Occipital lobe (tissue), 3 donors: ENCODE measurements at places on chromosomes 11 and 22.

- DNase-seq: no peak
Measured at GRCh38 chr22:43293655-43294392, 49.3 kb downstream of the SCUBE1 start.

- no peak for DNase-seq
Measured at GRCh38 chr11:2540223-2540991, 95.6 kb downstream of the KCNQ1 start.

- no peak for DNase-seq
Measured at GRCh38 chr22:37018815-37019308, 385 bp downstream of the TST start.

DNA sequence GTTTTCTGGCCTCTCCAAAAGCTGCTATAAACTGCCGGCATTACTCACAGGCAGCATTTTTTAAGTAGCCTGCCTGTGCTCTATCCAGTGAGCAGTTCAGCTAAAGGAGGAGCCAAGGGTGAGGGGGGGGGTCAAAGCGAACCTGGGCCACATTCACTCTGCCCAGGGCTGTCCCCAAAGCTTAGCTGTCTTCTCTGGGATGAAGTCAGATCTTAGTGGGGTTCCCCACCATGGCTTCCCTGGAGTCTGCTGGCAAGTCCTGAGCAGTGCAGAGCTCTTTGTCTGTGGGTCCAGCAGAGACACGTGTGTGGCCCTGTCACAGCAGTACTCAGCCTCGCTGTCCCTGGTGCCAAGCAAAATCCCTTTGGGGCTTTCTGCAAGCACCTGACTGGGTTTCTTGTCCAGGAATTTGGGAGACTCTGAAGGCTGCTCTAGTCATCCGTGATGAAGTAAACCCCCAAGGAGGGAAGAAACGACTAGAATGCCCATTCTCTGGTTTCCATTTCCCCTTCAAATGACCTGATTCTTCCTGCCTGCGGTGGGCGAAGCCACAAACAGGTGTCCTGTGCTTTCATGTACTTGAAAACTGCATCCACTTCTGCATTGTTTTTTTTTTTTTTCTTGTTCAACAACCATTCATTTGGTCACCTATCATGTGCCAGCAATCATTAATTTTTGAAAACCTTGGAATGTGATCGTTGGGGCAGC is 2.6 kb downstream of the KCNJ5 start:
- DNase-seq: no peak

DNA sequence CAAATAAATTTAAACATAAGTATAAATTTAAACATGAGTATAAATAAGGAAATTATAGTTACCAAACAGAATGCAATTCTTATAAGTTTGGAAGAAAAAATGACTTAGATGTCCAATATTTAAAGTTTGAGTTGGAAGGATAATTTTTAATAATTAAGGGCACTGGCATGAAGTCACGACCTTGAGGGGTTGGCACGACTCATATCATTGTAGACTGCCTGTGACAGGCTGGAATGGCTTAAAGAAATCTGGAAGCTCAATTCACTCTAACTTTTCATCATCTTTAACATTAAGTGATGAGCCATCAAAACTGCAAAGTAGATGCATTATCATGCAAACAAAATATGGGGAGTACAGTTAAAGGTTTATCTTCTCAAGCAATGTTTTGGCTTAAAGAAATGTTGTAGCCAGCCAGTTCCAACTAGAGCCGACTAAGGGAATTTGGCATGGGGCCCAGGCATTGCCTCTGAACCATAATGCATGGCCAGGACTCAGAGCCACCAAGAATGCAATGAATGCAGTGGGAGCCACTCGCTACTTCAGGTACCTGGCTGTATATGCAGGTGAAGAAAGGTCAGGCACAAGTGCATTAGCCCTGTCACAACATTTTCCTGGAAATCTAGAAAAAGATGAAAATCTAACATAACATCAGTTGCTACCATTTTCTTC is 33.4 kb downstream of the PGR start:
- DNase-seq: no peak

DNA sequence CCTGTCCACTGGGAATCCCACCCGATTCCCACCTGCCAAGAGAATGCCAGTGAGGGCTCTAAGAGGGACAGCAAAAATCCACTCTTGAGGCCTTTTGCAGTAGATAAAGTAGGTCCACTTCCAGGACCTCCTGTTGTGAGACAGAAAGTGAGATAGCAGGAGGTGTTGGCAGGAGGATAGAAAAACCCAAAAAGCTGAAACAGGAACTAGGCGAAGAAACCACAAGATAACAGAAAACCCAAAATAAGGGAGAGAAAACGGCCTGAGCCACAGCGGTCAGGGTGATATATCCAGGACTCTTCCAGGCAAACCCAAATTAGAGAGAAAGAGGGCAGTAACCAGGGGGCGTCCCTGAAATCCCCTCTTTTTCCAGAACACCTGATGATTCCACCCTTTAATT is 79.7 kb upstream of the LINC01488 start:
- no peak for DNase-seq

DNA sequence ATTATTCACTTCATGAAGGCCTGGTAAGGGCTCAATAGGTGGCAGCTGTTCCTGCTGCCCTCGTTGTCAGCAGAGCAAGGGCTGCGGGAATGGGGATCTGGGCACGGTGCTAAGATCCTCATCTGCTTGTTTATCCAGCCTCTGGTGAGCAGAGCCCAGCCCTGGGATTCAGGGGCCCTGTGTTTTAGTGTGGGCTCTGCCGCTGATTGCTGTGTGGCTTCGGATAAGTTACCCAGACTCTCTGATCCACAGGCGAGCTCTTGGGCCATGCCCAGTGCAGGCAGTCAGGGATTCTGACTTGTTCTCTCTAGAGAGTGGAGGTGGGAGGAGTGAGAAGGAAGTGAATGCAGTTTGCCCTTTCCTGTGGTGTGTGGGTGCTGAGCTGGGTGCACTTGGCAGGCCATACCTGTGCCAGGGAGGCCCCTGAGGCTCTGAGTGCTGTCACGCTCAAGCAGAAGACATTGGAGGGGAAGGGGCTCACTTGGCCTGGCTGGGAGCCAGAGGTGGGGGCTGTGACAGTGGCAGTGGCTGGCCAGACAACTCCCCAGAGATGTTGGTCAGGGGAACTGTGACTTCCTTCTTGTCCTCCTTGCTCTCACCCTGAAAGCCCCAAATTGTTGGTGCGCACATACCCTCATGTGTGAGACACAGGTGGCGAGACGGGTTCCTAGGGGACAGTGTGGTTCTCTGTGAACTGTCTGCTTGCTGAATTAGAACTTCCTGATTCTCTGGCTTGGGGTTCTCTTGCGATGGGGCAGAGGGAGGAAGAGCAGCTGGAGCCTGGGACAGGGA is 43.7 kb downstream of the CD82 start:
- no peak for DNase-seq

DNA sequence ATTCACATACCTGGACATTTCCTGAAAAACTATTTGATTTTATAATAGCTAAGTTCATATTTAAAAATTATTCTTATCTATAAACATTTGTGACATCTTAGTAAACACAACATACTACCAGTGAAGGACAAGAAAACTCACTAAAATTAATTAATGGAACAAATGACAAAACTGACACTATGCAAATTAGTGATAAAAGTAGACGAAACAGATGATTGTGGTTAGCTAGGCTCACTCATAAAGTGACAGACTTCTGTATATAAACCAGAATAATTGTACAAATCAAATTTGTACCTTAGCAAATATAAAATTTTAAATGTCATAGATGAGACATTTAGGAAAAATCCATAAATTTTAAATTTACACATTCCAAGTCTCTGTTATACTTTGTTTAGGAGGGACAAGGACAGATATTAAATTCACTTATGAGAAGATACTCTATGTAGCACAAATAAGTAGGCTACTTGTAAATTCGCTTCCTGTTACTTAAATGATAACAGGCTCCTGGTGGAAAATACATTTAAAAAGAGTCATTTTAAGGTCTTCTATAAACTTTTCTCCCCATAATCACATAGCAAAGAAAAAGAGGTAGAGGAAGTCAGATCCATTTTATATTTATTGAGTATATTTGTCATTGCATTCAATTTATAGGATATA is 81.2 kb downstream of the KIF18A start:
- DNase-seq: no peak

GRCh38 chr11:102462610-102463009 is 10.0 kb upstream of the TMEM123 start:
- no peak for DNase-seq

GRCh38 chr11:33320814-33321330 is 63.7 kb downstream of the HIPK3 start:
- no peak for DNase-seq

DNA sequence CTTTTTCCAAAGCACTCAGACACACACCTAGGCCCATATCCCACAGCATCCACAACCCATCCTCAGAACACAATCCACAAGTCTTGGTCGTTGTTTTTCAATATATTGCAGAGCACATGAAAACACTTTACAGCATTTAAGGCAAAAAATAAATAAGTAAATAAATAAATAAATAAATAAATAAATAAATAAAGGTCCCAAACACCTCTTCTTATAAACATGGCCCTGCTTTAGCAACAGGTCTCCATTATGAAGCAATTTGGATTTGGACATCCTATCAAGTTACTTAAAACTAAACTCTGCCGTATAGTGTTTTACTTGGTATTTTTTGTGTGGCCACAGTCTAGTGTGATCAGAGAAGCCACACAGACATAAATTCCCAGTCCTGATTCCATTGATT is 10.7 kb upstream of the PLEKHA7 start:
- DNase-seq: no peak

GRCh38 chr11:12604557-12605153 is 69.6 kb upstream of the TEAD1 start:
- no peak for DNase-seq

DNA sequence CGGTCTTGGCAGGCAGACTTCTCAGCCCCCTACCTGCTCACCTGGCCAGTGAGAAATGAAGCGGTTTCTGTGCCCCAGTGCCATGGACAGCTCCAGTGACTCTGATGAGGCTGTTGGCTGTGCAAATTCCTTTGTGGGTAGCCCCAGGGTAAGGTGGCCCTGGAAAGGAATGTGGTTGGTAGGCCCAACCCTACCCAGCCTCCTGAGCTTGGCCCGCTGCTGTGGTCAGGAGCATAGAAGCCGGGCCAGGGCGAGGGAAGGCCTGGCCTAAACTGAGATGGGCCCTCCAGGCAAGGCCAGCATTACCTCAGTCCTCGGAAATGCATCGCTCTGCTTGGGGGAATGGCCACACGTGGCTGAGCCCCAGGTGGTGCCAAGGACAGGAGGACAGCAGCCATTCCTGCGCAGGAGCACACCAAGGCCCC is 16.9 kb downstream of the DAGLA start:
- no peak for DNase-seq
